Left colon (tissue), 2 donors: ENCODE measurements at places on chromosomes 4 and X. TPM values are rescaled to one million over a fixed set of nuclear protein-coding genes. Genes with fewer than 3 reads are reported as not detected.

GRCh38 chr4:3687538-3687937 lies 78.6 kb upstream of the ADRA2C start:
- no peak for DNase-seq

The TRAM1L1 gene
- total RNA-seq, result 0.21 TPM

- DNase-seq, result no peak
Measured at GRCh38 chr4:13182133-13182532, 302.0 kb downstream of the RAB28 start.

DNA sequence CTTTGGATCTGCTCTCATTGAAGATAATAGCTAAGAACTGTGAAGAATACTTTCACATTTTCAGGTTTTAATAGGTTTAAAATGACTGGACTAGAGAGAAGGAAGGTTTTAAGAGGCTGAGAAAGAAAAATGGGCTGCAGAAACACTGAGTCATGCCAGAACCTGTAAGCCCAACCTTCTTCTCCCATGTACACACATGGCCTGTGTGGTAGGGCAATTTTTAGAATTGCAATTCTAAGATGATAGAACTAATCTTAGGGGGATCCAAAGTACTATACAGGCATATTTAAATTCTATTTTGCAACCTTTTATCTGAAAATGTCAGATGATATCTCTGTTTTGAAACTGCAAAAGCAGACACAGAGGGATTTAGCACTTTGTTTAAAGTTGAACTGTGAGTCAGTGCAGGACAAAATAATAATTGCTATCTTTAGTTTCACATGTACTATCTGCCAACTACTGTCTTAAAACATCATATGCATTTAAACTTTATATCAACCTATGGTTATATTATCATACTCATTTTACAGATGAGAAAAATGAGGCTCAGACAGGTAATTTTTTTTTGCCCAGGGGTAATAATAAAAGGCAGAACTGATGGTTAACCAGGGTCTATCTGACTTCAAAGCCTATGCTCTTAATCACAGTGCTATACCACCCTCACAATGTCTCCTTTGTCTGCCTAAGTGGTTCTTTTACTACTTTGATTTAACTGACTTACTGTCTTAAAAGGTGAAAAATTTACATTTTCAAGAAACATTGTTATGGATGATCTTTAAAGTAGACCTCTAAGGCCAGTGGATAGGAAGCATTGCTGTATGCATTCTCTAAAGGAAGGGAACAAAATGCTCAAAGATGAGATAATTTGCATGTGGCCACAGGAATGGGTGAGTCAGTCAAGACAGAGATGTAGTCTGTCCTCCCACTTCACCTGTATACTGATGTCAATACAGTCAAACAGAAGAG lies 4.3 kb downstream of the TMPRSS11E start:
- DNase-seq, result no peak

DNA sequence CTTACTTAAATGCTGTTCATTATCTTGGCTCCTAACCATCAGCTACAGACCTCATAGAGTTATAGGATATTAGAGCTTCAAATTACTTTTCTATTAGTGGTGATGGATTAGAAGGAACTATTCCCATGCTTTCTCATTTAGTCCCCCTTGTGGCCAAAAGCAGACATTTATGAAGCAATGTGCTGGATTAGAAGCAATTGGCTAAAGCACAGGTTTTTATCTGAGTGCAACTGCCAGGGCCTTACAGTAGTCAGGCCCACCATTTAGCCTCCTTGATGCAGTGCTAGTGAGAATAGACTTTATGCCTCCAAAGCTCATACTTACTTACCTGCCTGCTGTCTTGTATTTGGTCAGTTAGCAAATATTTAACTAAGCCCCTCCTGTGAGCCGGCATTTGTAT lies 93.0 kb downstream of the TSPAN7 start:
- no peak for DNase-seq

DNA sequence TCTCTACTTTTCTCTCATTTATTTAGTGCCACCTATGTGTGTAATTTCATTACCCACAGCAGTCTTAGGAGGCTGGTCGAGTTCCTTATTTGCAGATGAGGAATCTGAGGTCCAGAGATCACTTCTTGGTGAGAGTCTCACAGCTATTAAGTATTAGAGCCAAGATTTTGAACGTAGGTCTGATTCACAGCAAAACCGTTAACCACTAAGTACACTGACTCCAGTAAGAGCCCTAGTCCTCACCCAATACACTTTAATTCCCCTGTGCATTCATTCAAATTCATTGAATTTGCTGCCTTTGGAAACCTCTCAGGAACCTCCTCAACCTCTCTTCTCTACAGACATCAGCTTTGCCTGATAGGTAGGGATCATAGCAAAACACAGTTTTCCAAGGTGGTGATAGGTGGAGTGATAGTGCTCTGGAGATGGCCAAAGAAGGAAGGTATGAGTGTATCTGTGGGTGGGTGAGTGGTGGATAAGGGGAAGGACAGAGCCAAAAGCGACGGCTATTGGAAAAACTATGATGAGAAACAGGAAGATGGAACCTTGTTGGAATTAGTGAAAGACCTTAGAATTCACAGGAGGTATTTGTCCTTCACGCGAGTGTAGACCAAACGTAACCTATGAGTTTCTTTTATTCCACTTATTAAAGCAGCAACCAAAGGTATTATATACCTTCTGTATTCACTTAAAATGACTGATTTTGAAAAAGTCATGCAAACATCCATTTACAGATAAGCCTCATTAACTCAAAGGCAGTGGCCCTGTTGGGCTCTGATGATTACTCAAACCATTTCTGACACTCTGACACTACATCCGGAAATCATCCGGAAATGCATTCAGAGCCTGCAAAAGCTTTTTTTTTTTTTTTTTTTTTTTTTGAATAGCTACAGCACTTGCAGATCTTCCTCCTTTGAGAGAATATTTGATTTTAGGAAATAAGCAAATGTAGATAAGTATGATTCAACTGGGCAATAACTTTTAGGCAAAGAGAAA lies 6.3 kb downstream of the FMR1 start:
- DNase-seq, result no peak

DNA sequence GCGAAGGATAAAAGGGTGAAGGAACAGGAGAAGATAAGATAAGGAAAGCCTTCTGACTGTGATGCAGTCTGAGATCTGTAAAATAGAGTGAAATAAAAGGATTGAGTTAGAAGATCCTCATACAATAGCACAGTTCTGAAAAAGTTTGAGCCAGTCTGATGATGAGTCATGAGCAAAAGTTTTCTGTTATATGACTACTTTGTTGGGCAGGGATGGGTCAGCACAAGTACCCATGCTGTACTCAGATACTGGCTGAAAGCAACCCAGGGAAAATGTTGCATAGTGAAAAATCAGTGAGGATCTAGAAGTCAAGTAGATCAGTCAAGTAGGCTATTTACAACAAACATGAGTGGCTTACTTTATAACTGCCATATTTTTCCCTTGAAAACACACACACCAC lies 253.5 kb downstream of the PCDH10 start:
- no peak for DNase-seq

DNA sequence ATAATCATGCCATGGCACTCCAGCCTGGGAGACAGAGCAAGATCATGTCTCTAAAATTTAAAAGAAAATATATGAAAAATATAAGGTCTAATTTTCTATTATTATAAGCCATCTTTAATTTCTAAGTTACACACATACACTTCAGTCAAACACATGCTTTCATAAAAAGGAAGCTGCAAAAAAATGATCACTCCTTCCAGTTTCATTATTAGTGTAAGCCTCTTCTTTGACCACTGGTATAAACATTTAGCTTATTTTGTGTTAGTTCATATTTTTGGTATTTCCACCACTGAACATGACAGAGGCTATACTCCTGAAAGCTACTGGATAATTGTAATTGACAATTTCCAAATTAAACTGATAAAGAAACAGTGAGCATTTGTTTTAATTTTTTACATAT lies 163.3 kb upstream of the USP38 start:
- DNase-seq, result no peak

- DNase-seq, result no peak
Measured at GRCh38 chr4:156663663-156664062, 307.9 kb downstream of the PDGFC start.

GRCh38 chr4:105329081-105329480 lies 144.8 kb downstream of the PPA2 start:
- DNase-seq, result no peak

GRCh38 chrX:44890247-44890646 lies 17.3 kb downstream of the KDM6A start:
- no peak for DNase-seq

- DNase-seq, result no peak
Measured at GRCh38 chr4:122305853-122306252, 73.0 kb upstream of the ADAD1 start.

The VGLL1 gene
- not detected for total RNA-seq

The TAF7L gene
- not detected for total RNA-seq

- no peak for DNase-seq
Measured at GRCh38 chr4:130028552-130028951, 932.6 kb downstream of the C4orf33 start.

The OTC gene
- total RNA-seq, result 5.8 TPM

The XPNPEP2 gene
- 11.9 TPM for total RNA-seq

The CENPVL3 gene
- not detected for total RNA-seq

GRCh38 chr4:65917486-65917885 lies 247.2 kb upstream of the EPHA5 start:
- no peak for DNase-seq

The PNMA3 gene
- 0.08 TPM for total RNA-seq

GRCh38 chr4:34183926-34184325 lies 2060.4 kb downstream of the ARAP2 start:
- DNase-seq, result no peak

DNA sequence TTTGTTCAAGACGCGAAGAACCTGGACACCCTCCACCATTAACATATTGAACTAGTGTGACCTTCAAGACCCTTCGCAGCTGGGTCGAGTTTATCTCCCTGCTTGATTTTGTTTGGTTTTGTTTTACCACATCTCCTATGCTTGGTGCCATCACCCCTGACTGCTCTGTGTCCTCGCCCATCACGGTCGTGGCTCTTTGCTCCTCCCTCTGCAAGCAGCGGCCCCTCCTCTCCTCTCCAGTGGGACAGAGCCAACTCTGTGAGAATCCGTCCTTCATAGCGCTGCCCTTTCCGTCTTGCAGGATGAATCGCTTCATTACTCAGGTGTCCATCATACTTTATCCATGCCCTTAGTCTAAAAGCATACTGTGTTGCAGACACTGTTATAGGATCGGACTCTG lies 9.1 kb upstream of the FAM149A start:
- no peak for DNase-seq

DNA sequence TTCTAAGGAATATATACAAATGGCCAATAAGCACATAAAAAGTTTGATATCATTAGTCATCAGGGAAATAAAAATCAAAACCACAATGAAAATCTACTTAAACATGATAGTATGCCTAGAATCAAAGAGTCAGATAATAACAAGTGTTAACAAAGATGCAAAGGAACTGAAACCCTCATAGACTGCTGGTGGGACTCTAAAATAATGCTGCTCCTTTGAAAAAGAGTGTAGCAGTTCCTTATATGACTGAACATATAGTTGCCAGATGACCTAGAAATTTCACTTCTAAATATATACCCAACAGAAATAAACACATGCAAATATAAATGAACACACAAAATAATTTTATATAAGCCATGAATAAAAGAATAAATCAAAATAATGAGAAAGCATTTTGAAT lies 205.1 kb upstream of the CTSO start:
- DNase-seq, result no peak

The PPP1R2C gene
- not detected for total RNA-seq

DNA sequence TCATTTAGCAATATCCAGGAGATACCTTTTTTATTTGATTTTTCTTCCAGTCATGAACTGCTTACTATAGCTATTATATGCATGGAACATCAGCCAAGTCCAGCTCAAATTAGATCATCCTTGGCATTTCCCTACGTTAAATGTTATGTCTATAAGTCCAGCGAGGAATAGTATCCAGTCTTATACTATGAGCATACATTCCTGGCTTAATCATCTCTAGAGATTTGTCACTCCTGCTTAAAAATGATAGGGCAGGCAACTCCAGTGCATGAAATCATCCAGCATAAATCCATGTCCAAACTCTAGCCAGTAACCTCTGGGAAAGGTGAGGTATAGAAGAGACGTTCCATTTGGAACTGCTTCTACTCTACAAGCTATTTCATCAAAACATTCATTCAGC lies 126.7 kb upstream of the VCX2 start:
- DNase-seq, result no peak

- DNase-seq, result no peak
Measured at GRCh38 chr4:80709082-80709869, 321.2 kb upstream of the BMP3 start.

- DNase-seq, result no peak
Measured at GRCh38 chr4:73777612-73778011, 37.2 kb downstream of the CXCL8 start.

GRCh38 chrX:139905051-139905450 lies 27.8 kb downstream of the ATP11C start:
- DNase-seq, result no peak

DNA sequence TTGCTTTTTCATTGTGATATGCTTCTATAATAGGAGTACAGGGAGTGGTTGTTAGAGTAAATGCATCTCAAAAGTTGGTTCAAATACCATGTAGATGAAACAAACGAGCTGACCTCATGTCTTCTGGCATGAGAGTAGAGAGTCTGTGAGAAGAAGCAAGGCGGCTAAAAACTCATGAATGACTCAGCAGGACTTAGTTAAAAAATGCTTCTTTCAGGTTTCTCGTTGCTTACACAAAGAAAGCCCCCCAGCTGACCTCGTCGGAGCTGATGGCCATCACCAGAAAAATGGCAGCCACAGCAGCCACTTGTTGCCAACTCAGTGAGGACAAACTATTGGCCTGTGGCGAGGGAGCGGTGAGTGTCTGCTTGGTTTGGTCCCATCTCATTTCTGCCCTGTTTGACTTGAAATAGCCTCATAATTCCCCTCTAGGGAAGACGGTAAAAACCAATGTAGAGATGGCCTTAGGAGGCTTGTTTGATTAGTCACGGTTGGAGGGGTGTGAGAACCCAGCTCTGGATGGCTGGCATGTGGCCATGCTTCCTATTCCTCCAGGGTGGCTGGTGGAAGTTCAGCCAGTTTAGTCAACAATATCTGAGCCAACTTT lies 14.5 kb downstream of the AFP start:
- no peak for DNase-seq

DNA sequence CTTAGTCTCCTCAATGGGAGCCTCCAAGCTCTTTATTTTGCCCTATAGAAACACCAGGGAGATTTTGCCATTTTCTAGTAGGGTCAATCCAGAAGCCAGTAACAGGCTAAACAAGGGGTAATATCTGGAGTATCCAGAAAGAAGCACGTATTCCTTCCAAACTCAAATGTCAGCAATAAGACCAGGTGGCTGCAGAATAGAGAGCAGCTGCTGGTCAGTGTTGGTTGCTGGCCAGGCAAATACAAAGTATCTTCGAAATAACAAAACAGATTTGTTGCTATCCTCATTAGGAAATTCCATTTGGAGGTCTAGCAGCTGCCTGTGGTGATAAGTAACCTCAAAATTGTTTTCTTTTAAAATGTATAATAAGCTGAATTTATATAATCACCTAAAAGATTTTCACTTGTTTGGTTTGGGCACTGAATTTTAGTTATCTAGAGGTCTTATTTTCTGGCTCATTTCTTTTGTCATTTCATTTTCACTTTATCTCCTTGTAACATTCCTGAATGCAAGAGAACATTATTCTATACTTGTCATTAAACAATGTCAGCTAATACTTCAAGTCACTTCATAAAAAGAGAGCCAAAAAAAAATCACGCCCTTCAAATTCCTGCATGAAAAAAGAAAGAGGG lies 320.6 kb downstream of the DTHD1 start:
- DNase-seq, result no peak
